ENCODE measurements at places on chromosomes 1 and 21.

- H3K4me1 ChIP-seq = no peaks in the 10 kb centered on the region
- no peaks in the 10 kb centered on the region for H3K27me3 ChIP-seq
- H3K36me3 ChIP-seq = no peaks in the 10 kb centered on the region
- DNase-seq = no peak
These were observed 168.1 kb downstream of the AMY1C start for GRCh38 chr1:103917795-103918194.

GRCh38 chr21:45537746-45538291 is 4.4 kb downstream of the SLC19A1 start:
- H3K4me3 ChIP-seq = no peak overlapping the region
- no peaks in the 10 kb centered on the region for H3K27me3 ChIP-seq

DNA sequence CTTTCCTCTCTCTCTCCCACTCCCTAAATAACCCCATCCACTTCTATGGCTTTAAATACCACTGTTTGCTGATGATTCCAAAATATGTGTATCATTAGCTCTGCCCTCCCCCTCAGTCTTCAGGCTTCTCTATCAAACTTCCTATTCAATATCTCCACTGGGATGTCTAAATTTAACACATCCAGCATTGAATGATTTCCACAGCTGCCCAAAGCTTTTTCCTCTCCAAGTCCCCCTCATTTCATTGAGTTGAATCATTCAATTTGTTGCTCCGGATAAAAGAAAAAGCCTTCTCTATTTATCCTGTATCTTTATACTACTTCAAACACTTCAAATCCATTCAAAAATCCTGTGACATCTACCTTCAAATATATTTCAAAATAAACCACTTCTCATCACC is 225.0 kb downstream of the SEC16B start:
- no peak for DNase-seq
- no peaks in the 10 kb centered on the region for H3K27me3 ChIP-seq
- no peaks in the 10 kb centered on the region for H3K4me1 ChIP-seq
- no peak overlapping the region for H3K4me3 ChIP-seq

GRCh38 chr1:87521452-87521851 is 192.8 kb downstream of the LMO4 start:
- no peaks in the 10 kb centered on the region for H3K27me3 ChIP-seq
- H3K4me1 ChIP-seq = no peaks in the 10 kb centered on the region
- no peak for DNase-seq
- H3K36me3 ChIP-seq = no peaks in the 10 kb centered on the region

GRCh38 chr1:25771221-25772114 is 28.5 kb upstream of the SELENON start:
- H3K4me1 ChIP-seq = peaks cover 51% of the 10 kb centered on the region
- peak overlapping the region; percentile 61 for H3K27ac ChIP-seq
- no peak overlapping the region for H3K4me3 ChIP-seq
- H3K27me3 ChIP-seq = no peaks in the 10 kb centered on the region

DNA sequence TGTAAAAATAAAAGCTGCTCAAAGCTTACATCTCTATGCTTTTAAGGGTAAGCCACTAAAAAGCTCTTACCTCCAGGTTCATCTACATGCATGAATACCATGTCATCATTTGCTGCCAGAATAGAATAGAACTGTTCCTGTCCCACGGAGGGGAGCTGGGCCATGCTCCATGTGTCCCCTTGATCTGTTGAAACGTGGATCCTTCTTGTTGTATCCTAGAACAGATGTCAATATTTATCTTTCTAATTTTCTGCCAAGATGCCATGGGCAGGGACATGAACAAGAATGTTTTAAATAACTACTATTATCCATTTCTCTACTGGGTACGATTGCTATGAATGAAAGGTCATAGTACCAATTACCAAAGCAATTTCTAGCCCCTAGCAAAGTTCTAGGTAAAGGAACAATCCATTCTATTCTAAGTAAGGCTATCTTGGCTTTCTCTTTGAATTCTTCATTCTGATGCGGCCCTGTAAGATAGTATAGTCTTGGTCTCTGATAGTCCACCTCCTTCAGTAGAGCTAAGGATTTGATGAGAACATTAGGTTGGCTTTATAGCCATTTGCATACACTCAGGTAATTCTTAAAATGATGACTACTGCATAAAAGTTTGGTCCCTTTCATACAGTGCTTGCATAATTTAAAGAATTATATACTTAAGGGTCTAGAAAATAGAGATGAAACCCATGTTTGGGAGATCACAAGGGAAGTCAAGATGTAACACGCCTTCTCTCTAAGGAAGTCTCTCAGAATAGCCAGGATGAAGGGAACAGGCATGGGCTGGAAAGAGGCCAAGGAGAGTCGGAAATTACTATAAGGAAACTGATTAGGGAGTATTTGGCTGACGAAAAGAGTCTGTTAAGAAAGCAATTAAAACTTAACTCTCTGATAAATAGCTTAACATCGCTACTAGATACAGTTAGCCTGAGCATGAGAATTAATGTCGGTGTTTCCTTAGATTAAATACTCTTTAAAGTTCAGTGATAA is 35.4 kb upstream of the MYBPHL start:
- no peak for DNase-seq
- H3K27ac ChIP-seq = no peak overlapping the region
- H3K4me3 ChIP-seq = no peak overlapping the region
- no peaks in the 10 kb centered on the region for H3K27me3 ChIP-seq
- peaks cover 60% of the 10 kb centered on the region for H3K36me3 ChIP-seq
- no peaks in the 10 kb centered on the region for H3K4me1 ChIP-seq

DNA sequence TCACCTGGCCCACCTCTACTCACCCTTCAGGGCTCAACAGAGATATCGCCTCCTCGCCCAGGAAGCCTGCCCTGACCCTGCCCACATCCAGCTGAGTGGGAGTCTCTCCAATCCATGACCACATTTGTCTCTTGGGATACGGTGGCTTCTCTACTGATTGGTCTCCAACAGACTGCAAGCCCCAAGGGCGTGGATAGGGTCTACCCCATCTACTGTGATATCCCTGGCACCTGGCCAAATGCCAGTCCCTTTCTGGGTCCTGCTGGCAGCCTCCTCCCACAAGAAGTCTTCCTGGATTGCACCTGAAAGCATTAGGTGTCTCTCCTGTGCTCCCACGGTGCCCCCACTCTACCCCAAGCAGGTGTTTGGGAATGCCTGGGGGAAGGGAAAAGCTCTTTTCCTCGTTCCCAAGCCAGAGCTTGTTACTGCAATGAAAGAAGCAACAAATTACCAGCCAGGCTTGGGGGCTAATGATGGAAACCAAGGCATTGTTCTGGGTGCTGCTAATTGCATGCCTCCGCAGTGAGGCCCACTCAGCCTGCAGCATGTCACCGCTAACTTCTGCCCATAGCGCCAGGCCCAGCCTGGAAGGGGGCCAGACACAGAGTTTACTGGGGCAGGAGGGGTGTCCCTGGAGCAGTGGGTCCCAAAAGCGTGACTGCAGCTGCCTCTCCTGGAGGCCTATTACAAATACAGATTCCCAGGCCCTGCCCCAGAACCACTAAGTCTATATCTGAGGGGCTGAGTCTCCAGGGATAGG is 90.7 kb upstream of the IFFO2 start:
- H3K27ac ChIP-seq = no peak overlapping the region
- H3K36me3 ChIP-seq = no peaks in the 10 kb centered on the region
- peaks cover 10% of the 10 kb centered on the region for H3K27me3 ChIP-seq
- peaks cover 27% of the 10 kb centered on the region for H3K4me1 ChIP-seq
- no peak for DNase-seq
- no peak overlapping the region for H3K4me3 ChIP-seq

DNA sequence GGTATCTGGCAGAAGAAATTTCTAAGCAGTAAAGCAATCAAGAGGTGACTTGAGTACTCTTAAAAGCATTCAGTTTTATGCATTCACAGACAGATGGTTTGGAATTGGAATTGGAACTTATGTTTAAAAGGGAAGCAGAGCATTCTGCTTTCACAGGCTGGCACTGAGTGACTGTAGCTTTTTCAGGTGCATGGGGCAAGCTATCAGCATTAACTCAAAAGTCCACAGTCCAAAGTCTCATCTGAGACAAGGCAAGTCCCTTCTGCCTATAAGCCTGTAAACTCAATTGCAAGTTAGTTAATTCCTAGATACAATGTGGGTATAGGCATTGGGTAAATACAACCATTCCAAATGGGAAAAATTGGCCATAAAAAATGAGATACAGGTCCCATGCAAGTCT is 1620.3 kb downstream of the MRPL39 start:
- no peaks in the 10 kb centered on the region for H3K36me3 ChIP-seq
- no peak for DNase-seq
- no peak overlapping the region for H3K27ac ChIP-seq
- no peaks in the 10 kb centered on the region for H3K4me1 ChIP-seq

GRCh38 chr1:221664253-221664652 is 77.6 kb downstream of the DUSP10 start:
- H3K27me3 ChIP-seq = no peaks in the 10 kb centered on the region
- H3K4me1 ChIP-seq = no peaks in the 10 kb centered on the region
- H3K4me3 ChIP-seq = no peak overlapping the region
- DNase-seq = no peak

DNA sequence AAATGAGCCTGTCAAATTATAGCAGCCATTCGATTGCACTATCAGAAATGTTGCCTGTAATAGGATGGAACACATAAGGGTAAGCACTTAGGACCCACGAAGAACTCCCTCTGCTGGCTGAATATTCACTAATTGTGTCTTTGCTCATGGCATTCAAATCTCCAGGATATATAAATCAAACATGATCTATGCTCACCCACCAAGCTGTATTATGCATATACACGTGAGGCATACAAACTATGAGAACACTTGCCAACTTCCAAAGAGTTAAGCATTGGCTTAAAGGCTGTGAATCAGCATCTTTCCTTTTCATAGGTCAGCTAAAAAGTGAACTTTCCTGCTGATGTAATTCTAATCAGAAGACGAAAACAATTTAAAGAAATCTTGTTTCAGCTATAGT is 34.5 kb downstream of the TMPRSS15 start:
- H3K4me1 ChIP-seq = no peaks in the 10 kb centered on the region
- no peak for DNase-seq
- H3K36me3 ChIP-seq = no peaks in the 10 kb centered on the region
- no peak overlapping the region for H3K27ac ChIP-seq
- H3K27me3 ChIP-seq = no peaks in the 10 kb centered on the region

- H3K4me1 ChIP-seq = peaks cover 14% of the 10 kb centered on the region
- H3K27me3 ChIP-seq = peaks cover 2% of the 10 kb centered on the region
- no peak for DNase-seq
- no peak overlapping the region for H3K4me3 ChIP-seq
These were observed 11.6 kb upstream of the PARP1 start for GRCh38 chr1:226419284-226420029.

DNA sequence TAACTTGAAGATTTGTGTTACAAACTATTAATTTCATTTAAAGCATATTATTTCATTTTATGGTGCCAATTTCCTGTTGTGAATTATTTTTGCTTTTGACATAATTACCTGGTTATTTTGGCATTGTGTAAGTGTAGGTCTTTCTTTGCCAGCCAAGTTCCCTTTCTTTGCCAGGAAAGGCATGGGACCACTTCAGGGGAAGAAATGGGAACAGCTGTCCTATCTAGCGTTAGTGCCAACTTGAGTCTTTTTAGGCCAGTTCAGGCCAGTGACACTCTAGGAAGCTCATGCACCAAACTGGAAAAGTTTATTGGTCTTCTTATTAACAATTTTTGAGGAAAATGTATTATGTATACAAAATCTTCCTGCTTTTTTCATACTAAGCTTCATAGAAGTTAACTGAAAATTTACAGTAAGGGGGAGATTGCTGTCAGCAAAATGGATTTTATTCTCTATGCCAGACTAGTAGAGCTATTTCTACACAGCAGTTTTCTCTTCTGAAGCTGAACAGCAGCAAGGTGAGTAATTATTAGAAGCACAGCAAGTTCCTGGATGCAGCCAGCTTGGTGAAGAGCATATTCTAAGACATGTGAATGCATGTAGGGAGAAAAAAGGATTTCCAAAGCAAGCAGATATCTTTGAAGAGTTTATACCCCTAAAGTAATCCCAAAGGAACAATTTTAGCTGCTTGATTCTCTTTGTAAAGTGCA is 914.6 kb upstream of the ADGRL4 start:
- no peaks in the 10 kb centered on the region for H3K36me3 ChIP-seq
- H3K4me1 ChIP-seq = no peaks in the 10 kb centered on the region
- no peak overlapping the region for H3K27ac ChIP-seq
- H3K4me3 ChIP-seq = no peak overlapping the region
- H3K27me3 ChIP-seq = no peaks in the 10 kb centered on the region

GRCh38 chr1:167518331-167518700 is at the start of gene CD247:
TSS of gene CD247 (minus strand) at chr1:167518529. CDS start at chr1:167518465, 64 bp downstream.
- no peaks in the 10 kb centered on the region for H3K27me3 ChIP-seq
- no peak for DNase-seq
- H3K4me1 ChIP-seq = no peaks in the 10 kb centered on the region
- H3K36me3 ChIP-seq = peaks cover 3% of the 10 kb centered on the region
- no peak within 1 kb of the TSS for H3K4me3 ChIP-seq
- H3K27ac ChIP-seq = no peak within 1 kb of the TSS

GRCh38 chr1:204454476-204454875 is 40.1 kb downstream of the PIK3C2B start:
- DNase-seq = no peak
- no peaks in the 10 kb centered on the region for H3K27me3 ChIP-seq

- no peaks in the 10 kb centered on the region for H3K27me3 ChIP-seq
- no peaks in the 10 kb centered on the region for H3K36me3 ChIP-seq
- DNase-seq = no peak
- no peak overlapping the region for H3K4me3 ChIP-seq
- peak overlapping the region; percentile 21 for H3K27ac ChIP-seq
These were observed 11.1 kb downstream of the PTP4A2 start for GRCh38 chr1:31926853-31927660.

DNA sequence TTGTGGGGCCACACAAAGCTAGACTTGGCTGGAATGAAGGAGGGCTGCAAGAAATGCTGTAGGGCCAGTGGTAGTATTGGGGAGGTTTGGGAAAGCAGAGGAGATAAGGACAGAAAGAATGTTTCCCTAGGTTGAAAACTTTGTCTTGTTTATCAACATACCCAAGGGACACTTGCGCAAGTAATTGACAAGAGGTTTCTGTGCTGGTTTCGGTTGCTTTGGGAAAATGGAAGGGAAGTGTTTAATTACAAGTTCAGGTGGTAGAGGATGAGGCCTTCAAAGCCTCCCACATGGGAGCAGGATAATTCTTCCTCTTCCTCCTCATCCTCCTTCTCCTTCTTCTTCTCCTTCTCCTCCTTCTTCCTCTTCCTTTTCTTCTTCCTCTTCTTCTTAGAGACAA is 182.1 kb upstream of the LMO4 start:
- peaks cover 12% of the 10 kb centered on the region for H3K27me3 ChIP-seq
- no peak for DNase-seq
- H3K36me3 ChIP-seq = no peaks in the 10 kb centered on the region
- H3K4me3 ChIP-seq = no peak overlapping the region
- H3K4me1 ChIP-seq = peaks cover 9% of the 10 kb centered on the region

DNA sequence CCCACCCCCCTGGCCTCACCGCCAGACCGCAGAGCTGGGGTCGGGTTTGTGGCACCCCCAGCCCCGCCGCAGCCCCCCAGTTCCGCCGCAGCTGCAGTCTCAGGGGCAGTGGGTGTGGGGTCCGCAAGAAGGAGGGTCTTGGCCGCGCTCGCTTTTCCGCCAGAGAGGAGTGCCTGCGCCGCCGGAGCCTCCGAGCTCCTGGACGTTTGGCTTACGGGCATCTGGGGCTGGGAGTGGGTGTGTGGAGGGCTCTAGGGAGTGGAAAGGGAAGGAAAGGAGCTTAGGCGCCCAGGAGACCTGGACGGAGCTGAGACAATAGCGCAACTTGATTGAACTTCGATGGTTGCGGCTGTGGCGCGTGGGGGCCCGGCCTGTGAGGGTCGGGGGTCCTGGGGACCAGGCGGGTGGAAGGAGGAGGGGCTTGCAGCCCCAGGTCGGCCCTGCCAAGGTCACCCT is 88.8 kb upstream of the IPO9 start:
- no peaks in the 10 kb centered on the region for H3K27me3 ChIP-seq
- peak overlapping the region; percentile 73 for H3K4me3 ChIP-seq
- H3K27ac ChIP-seq = peak overlapping the region; percentile 43

- no peaks in the 10 kb centered on the region for H3K27me3 ChIP-seq
- H3K27ac ChIP-seq = no peak overlapping the region
These were observed 27.4 kb downstream of the RRP15 start for GRCh38 chr1:218312509-218312908.

All from spinal cord (tissue), 10 donors.